ENCODE measurements at places on chromosomes 1 and 21. TPM values are rescaled to one million over a fixed set of nuclear protein-coding genes. Genes with fewer than 3 reads are reported as not detected.

KCND3 gene
- total RNA-seq = 0.09 TPM

- no peak for DNase-seq
Measured at GRCh38 chr1:151855933-151856332, 2.4 kb upstream of the THEM5 start.

FAM131C gene
- total RNA-seq = 0.08 TPM

DR1 gene
- total RNA-seq = 11.8 TPM

SAMD11 gene
- total RNA-seq = 1.6 TPM

TP73 gene
- 0.18 TPM for total RNA-seq

DNA sequence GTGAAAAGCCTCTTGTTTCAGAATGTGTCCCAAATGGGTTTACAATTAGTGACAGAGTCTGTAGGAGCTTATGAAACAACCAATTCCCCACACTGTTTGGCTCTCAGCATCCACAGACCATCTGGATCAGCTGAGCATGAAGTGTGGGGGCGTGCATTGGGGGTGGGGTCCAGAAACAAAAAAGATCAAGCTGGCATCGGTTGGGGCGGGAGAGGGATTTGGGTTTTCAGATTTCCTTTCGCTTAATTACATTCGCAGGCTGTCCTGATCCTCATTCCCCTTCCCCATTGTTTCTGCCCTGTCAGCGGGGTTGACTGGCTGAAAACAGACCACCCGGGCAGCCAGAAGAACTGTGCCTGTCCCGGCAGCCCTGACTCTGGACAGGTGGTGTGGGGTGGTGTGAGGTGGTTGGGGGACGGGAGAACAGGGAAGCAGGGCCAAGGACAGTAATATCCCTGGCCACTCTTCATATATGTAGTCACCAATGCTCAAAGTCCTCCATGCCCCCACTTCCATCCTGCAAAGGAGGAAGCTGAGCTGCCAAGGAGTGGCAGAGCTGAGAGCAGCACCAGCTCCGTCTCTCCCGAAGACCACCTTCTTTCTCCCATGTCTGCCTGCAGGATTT lies 92.0 kb downstream of the IER5 start:
- no peak for DNase-seq

DNA sequence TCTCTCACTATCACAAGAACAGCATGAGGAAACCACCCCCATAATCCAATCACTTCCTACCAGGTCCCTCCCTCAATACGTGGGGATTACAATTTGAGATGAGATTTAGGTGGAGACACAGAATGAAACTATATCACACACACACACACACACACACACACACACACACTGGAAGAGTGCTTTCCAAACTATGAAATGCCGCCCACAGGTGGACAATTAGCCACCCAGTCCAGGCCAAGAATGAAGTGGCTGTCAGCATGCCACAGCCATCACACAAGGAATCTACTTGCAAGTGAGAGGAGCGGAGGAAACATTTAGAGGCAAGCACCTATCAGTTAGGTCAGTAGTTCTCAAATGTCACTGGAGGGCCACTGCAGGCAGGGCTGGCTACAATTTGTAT lies 105.4 kb upstream of the HOOK1 start:
- DNase-seq = no peak

DNA sequence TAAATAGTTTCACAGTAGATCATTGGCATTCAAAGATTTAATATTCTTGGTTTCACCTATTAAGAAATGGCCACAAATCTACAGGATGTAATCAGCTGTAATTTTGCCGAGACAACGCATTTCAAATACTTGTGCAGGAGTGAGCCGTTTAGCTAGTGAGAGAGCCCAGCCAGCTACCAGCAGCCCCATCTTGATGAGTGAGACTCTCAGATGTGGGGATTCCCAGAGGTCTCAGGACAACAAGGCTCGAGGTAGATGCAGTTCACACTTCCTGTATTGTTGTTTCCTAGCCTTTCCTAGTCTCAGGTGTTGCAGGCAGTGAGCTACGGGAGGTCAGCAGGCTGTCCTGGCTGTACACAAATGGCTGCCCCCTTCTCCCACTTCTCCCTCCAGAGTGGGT lies 108.6 kb downstream of the PBX1 start:
- DNase-seq = no peak
